ENCODE measurements at places on chromosomes 1 and 21. TPM values are rescaled to one million over a fixed set of nuclear protein-coding genes. Genes with fewer than 3 reads are reported as not detected.

DNA sequence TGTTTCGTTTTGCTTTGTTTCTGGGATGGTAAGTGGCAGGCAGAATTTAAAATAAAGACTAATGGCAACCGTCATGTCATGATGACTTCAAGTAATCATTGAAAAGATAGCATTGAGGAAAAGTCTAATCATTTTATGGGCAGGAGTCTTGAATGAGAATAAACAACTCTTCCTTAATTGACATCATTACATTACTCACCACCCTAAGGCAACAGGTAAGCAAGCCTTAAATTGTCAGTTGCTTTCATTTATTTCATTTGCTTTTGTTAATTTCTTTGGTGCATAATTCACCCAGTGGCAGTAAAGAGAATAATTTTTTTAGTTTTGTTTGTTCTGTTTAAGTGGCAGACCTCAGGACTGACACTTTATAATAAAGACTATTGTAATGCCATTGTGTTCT, 669.0 kb downstream of the RWDD3 start:
- DNase-seq = no peak

GRCh38 chr1:12371053-12371452, 141.2 kb downstream of the VPS13D start:
- DNase-seq = no peak

DNA sequence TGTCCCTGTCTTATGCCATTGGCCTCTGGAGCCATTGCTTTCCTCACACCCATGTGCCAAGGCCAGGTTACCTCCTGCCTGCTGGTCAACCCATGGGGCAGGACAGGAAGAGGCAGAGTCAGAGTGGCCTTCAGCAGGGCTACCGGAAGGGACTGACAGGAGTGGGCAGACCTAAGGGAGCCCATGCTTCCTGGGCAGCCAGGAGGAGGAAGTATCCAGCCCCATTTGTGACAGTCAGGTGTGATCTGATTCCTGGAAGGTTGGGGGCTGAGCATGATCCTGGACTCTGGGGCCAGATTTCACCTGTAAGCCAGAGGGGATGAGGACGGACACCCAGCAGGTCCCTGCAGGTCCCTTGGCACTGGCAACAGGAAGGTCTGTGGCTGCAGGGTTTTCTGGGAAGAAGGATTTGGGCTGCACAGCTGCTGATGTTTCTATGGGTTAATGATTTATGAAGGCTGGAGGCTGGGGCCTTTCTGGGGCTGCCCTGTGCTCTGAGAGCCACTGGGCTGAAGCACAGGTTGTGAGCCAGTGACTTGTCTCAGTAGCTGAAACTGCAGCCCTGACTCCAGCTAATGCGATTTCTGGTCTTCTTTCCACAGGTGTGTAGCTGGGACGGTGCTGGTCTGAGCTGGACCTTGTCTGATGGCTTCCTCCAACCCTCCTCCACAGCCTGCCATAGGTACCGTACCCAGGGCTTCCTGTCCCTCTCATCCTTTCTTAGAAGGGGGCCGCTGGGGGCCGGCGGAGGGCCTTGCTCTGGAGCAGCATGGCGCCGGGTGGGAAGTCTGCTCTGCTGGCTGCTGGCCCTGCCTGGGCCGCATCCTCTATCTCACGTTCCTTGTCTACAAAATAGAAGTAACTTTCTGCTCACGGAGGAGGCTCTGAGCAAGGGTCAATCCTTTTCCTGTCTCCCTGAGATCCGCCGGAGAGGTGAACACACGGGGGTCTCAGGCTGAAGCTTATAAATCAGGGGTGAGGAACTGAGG, 40.7 kb downstream of the ARHGEF10L start:
- DNase-seq = no peak

Gene NPPA
- 1.9 TPM for total RNA-seq

DNA sequence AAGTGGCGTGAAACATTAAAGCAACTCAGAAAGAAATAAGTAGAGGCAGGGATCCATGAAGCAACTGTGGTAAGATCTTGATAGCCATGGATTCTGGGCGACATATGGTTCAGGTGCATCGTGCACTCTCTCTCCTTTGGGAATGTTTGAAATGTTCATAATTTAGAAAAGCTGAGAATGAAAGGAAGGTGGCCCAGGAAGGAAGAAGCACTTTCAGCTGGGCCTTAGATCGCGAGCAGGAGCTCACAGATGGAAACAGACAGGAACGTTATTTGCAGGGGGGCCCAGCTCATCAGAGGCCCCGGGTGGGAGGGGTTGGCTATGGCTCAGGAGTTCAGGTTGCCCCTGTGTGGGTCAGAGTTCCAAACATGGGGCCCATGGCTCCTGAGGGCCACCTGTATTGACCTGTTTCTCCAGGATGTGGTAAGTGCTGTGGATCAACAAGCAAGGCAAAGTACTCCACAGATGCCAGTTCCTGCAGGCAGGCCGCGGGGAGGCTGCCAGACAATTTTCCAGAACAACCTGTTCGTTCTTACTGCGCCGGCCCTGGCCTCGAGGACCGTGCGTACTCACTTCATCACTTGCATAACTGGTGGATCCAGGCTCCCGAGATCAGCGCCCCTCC, 253.2 kb downstream of the TOMM20 start:
- peak; percentile 90 for DNase-seq
